Left lobe of liver (tissue), 2 donors: ENCODE measurements at places on chromosomes 16 and 17. TPM values are rescaled to one million over a fixed set of nuclear protein-coding genes. Genes with fewer than 3 reads are reported as not detected.

DNA sequence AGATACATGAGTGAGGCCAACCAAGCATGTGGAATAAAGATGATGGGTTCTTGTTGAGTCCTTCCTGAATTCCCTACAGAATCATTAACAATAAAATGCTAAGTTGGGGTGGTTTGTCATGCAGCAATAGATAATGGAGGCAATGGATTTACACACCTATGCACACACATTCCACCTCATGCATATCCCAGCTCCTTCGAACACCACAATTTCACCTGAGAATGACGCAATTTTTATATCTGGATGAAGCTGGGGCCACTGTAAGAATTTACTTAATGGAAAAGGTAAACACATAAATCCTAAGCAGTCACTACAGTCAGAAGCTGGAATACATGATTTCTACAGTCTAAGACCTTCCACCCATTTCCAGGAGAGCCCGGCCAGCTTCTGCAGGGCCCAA is 49.8 kb upstream of the ICAM2 start:
- DNase-seq = no peak

GRCh38 chr17:2238432-2239169 is 65.0 kb downstream of the SMG6 start:
- no peak for DNase-seq

Gene FN3K
- total RNA-seq = 64.1 TPM

Gene MEIOC
- not detected for total RNA-seq

Gene CYGB
- 5.0 TPM for total RNA-seq

Gene OR4D1
- not detected for total RNA-seq

- no peak for DNase-seq
These were observed 1.8 kb upstream of the RARA start for GRCh38 chr17:40307001-40307730.

GRCh38 chr16:84459533-84459894 is 44.9 kb downstream of the MEAK7 start:
- no peak for DNase-seq

Gene FGF11
- 0.86 TPM for total RNA-seq

Gene ST6GALNAC2
- 4.0 TPM for total RNA-seq

GRCh38 chr17:45230787-45231480 is 9.2 kb downstream of the FMNL1 start:
- no peak for DNase-seq

- DNase-seq = no peak
These were observed 66.7 kb downstream of the RPA1 start for GRCh38 chr17:1896243-1897104.

Gene PITPNM3
- 1.8 TPM for total RNA-seq

- DNase-seq = no peak
These were observed 3.8 kb downstream of the ZNF821 start for GRCh38 chr16:71880176-71880575.

DNA sequence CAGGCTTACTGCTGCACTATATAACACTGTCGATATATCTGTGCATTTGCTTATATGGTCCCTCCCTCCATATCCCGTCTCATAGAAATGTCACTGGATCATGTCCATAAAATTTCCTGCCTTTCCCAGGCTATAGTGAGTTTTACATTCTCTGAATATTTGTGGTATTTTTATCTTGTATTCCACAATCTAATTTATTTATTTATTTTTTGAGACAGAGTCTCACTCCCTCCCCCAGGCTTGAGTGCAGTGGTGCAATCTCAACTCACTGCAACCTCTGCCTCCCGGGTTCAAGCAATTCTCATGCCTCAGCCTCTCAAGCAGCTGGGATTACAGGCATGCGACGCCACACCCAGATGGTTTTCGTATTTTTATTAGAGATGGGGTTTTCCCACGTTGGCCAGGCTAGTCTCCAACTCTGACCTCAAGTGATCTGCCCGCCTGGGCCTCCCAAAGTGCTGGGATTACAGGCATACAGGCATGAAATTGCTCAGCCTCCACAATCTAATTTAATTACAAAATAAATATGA is 12.9 kb downstream of the TRIM37 start:
- DNase-seq = no peak

Gene TMEM97
- 29.6 TPM for total RNA-seq

GRCh38 chr16:87255866-87256265 is 61.3 kb downstream of the C16orf95 start:
- DNase-seq = no peak

Gene NATD1
- 5.9 TPM for total RNA-seq

Gene RNF157
- 12.4 TPM for total RNA-seq

DNA sequence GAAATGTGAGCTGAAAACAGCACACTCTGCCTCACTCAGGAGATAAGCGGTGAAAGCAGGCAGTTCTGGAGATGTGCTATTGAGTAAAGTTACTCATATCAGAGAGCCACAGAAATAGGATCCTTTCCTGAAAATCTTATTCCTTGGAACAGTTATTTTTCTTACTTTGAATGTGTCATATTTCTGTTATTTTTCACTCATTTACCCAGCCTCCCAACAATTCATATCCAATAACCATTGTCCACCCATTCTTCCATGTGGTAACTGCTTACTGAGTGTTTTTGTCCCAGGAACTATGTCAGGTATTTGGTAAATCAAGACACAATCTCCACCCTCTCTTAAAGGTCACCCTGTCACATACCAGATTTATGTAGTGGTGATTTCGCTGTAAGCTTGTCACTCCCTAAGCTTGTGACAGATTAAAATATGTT is 144.9 kb downstream of the PARN start:
- DNase-seq = no peak

DNA sequence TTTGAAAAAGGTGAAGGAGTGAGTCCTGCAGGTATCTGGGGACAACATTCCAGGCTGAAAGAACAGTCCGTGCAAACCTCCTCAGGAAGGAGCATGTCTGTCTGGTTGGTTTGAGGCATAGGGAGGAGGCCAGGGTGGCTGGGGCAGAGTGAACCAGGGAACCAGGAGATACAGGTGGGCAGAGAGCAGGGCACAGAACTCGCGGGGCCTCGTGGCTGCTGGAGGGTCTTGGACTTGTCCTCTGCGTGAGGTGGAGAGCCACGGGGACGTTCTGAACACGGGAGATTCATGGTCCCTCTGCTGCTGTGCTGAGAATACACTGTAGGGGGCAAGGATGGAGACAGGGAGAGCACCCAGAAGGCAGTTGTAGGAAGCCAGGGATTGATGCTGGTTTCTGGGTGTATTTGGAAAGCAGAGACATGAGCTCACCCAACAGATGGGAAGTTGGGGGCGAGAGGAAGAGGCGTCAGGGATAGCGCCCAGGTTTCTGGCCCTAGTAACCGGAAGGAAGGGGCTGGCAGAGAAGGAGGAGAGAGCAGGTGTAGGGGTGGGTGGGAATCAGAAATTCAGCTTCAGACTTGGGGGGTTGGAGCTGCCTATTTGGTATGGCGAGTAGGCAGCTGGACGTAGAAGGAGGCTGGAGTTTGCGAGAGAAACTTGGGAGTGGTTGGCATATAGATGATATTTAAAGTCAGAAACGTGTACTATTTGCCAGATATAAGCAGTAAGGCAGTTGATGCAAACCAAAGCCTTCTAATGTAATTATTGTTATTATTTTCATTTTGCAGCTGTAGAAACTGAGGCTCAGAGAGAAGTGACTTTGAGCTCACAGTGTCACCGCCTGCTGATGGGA is at the start of gene CCL17:
CCL17 (plus strand) TSS at position 803 of the 853 bp plus-strand sequence. CDS start 9,166 bp downstream, outside the sequence.
- DNase-seq = no peak

Gene MEOX1
- not detected for total RNA-seq

GRCh38 chr17:76909971-76910760 is 42.0 kb downstream of the MGAT5B start:
- no peak for DNase-seq

- no peak for DNase-seq
These were observed 1.7 kb downstream of the WBP2 start for GRCh38 chr17:75853433-75853832.

GRCh38 chr16:67141391-67141790 is 9.4 kb downstream of the B3GNT9 start:
- no peak for DNase-seq
